ENCODE measurements at places on chromosomes 2 and 18.

- DNase-seq, result peak; percentile 68
These were observed 28.2 kb upstream of the BCL11A start for GRCh38 chr2:60581433-60582282.

DNA sequence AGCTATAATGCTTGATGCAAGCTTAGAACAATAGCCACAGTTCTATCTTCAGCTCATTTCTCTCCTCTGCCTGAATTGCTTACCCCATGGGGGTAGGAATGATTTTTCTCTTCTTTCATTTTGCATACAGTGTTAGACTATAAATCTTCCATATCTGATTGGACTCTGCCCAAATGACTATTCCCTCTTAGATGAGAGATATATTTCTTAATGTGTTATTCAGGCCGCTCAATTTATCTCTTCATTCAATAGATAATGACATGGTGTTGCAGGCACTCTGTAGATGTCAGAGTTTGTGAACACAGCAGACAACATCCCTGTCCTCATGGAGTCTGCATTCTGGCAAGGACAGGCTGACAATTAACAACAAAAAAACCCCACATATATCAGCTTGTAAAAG is 443.7 kb upstream of the CELF4 start:
- no peak for DNase-seq

DNA sequence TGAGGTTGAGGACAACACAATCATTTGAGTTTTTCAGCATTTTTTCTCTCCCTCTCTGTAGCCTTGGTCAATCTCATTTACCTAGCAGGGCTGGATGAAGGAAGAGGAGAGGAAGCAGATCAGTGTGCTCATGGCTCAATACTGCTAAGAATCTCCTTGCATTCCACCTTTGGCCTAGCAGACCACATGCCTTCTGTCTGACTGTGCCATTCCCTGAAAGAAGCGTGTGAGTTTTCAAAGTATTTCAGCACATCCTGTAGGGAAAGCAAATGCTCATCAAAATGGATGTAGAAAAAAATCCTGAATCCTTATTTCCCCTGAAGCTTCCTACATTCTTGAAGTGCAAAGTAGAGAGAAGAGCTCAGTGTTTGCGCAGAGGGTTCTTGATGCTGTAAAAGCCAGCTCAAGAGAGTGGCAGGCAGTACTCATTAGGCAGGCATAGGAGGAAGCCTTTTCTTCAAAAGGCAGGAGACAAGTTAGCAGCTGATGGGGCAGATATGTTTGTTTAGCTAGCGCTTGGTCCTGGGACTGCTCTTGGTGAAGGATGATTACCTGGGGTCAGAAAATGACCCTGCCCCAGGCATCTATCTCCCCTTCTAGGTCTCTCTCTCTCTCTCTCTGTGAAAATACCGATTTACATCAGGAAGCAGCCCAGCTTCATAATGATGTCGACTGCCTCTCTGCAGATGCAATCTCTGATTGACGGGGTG is 14.4 kb upstream of the PIK3C3 start:
- DNase-seq, result no peak

DNA sequence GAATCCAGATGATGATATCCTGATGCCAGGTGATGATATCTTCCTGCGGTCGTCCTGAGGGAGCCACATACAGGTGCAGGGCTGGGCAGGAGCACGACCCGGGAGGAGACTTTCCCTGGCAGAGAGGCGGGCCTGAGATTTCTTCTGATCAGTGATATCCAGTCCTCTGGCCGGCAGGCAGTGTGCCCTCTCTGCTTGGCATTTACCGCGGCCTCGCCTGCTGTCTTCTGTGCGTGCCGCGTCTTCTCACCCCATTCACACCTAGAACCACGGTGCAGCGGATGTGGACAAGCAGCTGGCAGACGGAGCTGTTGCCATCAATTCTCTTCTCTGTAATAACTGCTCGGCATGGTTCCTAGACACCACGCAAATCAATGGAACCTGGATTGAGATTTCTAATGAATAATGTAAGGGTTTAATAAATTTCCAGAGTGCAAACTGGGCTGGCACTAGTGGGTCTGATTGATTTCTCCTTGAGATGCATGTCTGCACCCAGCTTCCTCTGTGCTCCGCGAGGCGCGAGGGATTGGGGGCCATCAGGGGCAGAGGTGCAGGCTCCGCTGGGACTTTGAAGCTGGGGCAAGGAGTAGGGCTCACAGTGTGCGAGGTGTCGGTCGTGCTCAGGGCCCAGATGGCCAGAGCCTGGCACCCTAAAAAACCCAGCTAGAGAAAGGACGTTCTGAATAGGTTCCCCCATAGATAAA is 208.9 kb upstream of the HDAC4 start:
- no peak for DNase-seq

GRCh38 chr2:232777276-232777675 is 911 bp upstream of the KCNJ13 start:
- DNase-seq, result no peak

- no peak for DNase-seq
These were observed 84.3 kb downstream of the ASB1 start for GRCh38 chr2:238510911-238511613.

GRCh38 chr2:225471039-225471438 is 71.5 kb downstream of the NYAP2 start:
- no peak for DNase-seq

DNA sequence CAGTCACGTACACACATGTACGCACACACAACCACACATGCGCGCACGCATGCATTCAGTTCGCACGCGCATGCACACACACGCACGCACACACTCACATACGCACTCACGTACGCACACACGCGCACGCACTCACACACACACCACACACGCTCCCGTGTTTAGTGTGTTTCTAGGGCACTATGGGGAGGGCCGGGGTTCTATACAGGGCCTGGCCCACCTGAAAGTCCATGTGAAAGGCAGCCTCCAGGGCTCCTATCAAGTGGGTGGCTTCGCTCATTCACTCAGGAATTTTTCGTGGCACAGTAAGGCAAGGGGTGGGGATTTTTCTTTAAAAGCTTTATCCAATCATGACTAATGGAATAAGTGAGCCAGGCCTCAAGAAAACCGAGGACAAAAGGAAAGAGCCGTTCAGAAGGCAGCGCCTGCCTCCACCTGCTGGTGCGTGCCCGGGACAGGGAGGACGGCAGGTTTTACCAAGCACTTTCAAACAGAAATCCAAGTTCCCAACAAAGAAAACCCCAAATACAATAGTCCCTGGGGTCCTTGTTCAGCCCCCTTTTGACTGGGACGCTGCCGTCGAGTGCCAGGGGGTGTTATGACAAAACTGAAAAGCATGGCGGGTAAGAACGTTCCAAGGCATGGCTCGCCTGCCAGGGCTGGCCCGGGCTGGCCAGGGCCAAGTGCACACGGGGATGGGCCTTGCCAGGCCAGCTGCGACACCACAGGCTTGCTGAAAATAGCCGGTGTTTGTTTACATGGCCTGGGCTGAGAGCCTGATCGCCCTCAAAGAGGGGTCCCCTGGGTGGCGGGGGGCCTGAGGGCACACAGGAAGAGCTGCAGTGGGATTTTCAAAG is 110.0 kb downstream of the HDAC4 start:
- DNase-seq, result no peak

DNA sequence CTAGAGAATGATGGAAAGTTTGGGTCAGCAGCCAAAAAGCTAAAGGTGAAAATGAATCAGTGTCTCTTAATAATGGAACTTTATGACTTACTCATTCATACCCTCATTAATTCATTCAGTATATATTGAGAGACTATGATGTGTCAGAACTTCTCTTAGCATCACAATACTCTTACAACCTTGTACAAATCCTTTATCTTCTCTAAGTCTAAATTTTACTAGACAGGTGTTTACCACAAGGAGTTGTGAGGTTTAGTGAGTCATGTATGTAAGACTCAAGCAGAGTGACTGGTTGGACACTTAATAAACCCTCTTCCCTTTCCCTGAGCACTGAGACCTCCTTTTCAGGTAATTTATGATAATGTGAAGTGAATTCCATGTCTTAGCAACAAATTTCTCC is 129.6 kb downstream of the PPP1R1C start:
- DNase-seq, result no peak

DNA sequence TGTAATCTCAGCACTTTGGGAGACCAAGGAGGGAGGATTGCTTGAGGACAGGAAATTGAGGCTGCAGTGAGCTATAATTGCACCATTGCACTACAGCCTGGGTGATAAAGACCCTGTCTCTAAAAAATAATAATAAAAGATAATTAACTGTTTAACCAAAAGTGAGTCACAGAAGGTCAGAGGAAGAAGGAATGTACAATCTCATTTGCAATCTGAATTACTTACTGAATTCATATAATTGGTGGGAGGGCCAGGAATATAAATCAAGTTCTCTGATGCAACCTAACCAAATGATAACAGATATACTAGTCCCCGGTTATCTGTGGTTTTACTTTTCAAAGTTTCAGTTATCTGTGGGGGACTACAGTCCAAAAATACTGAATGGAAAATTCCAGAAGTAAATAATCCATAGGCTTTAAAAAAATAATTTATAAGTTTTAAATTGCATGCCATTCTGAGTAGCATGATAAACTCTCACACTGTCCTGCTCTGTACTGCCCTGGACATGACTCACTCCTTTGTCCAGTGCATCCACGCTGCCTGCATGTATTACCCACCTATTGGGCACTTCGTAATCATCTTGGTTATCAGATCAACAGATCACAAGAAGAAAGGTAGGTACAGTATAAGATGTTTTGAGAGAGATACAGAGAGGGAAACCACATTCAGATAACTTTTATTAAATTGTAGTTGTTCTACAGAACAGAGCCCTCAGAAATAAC is 12.8 kb upstream of the MATN3 start:
- DNase-seq, result no peak

DNA sequence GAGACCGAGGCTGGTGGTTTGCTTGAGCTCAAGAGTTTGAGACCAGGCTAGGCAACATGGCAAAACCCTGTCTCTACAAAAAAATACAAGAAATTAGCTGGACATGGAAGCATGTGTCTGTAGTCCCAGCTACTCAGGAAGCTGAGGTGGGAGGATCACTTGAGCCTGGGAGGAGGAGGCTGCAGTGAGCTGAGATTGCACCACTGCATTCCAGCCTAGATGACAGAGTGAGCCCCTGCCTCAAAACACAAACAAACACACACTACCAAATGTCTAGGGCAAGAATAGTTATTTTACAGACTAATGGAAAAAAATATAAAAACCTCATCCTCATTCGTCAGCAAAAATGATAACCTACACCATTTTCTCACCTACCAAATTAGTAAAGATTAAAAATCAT is 15.3 kb downstream of the BUB1 start:
- no peak for DNase-seq

DNA sequence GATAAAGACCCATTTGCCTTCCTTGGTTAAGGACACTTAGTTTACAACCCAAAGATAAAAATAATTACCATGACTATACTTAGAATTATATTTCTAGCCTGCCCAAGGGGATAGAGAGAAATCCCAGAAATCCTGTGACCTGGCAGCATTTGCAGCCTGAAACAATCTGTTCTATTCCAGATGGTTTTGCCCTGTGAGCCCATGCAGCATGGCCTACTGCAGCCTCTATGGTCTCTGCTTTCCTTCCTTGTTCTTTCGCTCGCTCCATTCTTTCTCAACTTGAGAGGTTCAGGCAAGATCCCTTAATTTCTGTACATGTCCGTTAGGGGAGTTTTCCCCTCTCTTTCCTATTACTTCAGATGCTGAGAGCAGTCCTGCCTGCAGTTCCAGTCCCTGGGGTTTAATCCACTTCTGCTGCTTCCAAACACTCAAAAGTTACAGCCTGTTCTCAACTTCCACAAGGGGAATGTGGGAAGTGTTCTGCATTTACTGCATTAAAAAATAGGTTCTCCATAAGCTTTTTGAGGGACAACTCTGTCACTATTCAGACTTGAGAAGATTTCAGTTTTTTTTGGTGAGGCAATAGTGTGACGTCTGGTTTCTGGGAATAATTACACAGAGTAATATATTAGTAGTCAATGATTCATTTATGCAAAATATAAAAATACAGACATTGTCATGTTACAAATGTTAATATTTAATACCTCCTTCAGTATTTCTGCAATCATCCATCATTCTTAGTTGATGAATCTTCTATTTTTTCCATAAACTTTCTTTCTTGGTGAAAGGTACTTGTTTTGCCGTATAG is 80.3 kb downstream of the CDCA7 start:
- DNase-seq, result no peak

- DNase-seq, result no peak
These were observed 22.0 kb downstream of the AP1S3 start for GRCh38 chr2:223815186-223815883.

GRCh38 chr2:208172125-208172524 is 8.7 kb upstream of the CRYGA start:
- DNase-seq, result no peak

GRCh38 chr2:168662651-168663208 is 139.7 kb upstream of the NOSTRIN start:
- no peak for DNase-seq

DNA sequence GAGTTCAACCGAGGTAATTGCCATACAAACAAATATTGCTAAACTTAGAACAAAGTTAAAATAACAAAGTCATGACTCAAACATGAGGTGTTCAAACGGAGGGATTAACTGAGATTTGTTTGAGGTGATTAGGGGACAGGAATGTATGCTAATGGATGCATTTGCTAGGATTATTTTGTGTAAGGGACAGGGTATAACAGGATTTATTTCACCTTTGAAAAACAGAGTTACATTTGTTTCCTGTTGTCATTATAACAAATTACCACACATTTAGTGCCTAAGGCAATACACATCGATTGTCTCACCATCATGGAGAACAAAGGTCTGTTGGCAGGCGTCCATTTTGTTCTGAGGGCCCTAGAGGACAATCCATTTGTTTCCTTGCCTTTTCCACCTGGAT is 304.3 kb upstream of the CNTNAP5 start:
- DNase-seq, result no peak

DNA sequence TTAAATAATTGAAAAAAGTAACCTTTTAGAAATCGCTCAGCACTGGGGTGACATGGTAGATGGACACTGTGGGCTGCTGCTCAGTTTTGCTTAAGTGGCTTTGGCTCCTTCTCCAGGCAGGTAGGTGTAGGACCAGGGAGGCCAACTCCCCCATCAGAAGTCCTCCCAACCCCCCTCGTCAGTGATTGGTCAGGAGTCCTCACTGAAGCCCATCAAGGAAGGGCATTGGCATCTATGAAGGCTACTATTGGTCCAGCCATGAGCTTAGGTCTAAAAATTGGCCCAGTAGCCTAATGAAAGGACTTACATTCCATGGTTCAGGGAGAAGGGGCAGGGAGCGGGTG is 34.7 kb downstream of the ST3GAL5 start:
- DNase-seq, result no peak

DNA sequence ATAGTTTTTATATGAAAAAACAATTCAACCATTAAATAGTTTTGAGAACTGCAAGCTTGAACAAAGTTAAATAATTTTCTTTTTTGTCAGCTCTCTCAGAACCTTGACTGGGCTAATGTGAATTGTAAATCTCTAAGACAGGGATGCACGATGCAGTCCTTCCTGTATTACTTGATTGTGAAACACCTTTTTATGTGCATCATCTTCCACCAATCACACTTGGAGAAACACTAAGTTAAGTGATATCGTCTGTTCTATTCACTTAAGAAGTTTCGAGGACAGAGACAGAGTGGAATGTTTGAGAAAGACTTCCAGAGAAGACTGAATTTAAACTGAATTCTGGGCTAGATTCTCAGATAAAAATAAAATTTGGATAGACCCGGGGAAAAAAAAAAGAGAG is 238.2 kb downstream of the MREG start:
- no peak for DNase-seq
